ENCODE measurements at places on chromosomes 2 and 18. TPM values are rescaled to one million over a fixed set of nuclear protein-coding genes. Genes with fewer than 3 reads are reported as not detected.

The IL36G gene
- not detected for total RNA-seq

GRCh38 chr18:44818668-44819403 lies 138.1 kb downstream of the SETBP1 start:
- DNase-seq = no peak

DNA sequence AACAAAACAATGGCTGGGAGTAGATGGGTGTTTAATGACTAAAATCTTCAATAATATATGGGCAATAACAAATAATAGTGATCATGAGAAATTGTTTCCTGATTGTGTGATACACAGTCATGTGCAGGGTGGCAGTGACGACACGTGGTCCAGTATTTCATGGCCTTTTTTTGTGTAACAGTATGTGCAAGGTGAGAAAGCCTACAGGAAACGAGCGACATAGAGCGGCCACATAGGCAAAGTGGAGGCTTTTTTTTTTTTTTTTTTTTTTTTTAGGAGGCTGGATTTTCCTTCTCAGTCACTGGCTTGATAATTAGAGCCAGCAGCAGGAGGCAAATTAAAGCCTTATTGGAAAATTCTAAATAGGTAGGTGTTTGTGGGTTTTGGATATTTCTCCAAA lies 123.7 kb downstream of the MYO3B start:
- no peak for DNase-seq

The MPP4 gene
- 1.5 TPM for total RNA-seq

- DNase-seq = no peak
Observed at GRCh38 chr2:140462990-140463389, 1667.8 kb downstream of the LRP1B start.

The MRPL44 gene
- total RNA-seq = 28.6 TPM

DNA sequence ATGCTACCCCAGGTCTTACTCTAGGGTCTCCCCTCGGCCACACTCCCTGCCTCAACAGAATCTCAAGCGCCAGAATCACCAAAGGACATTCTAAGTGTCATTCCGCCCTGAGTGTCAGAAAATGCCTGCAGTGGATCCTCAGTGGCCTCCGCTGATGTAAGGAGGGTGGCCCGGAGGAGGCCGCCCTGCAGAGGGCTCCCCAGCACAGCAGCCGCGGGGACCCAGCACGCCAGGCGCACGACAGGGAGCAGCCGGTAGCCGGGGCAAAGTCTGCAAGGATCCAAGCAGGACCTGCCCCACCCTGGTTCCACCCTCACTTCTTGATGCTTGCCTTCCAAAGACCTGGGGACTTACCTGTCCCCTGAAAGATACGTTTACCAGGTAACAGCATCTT lies 54.2 kb upstream of the ID2 start:
- DNase-seq = no peak

The CCDC150 gene
- total RNA-seq = 5.5 TPM

DNA sequence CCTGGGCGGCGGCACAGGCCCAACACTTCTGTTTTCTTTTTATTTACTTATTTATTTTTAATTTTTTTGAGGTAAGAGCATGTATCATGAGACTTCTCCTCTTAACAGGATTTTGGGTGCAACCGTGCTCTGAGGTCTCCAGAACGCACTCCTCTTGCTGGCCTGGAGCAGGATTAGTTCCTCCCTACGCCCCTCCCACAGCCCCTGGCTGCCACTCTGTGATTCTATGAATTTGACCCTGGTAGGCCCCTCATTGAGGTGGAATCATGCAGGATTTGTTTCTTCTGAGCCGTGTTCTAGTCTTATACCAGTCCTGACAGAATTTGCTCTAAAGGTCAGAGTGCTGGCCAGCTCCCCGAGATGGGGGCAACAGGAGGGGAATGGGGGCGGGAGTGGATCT lies 106.5 kb upstream of the HS6ST1 start:
- no peak for DNase-seq

- no peak for DNase-seq
Observed at GRCh38 chr2:179332903-179333302, 68.3 kb upstream of the SESTD1 start.

The ATOH8 gene
- total RNA-seq = 21.5 TPM

- DNase-seq = no peak
Observed at GRCh38 chr2:67922080-67922785, 140.6 kb downstream of the C1D start.

- DNase-seq = no peak
Observed at GRCh38 chr2:1818404-1818803, 74.1 kb upstream of the PXDN start.

- peak; percentile 86 for DNase-seq
Observed at GRCh38 chr2:33441235-33441810, 35.1 kb upstream of the RASGRP3 start.

DNA sequence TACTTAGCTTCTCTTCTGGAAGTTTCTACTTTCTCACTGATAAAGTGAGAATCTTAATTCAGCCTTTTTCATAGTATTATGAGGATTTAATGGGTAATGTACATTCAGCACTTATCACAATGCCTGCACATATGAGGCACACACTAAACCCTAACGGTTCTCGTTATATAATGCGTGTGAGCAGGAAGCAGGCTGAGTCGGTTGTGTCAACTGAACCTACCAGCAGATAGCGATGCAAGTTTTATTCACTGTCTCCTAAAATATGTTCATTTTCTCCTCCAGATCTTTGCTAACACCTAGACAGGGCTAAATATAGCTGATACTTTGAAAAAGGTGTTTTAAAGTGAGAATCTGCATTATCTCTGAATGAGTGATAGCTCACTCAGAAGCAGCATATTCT lies 201.6 kb downstream of the ALPK2 start:
- DNase-seq = no peak

- no peak for DNase-seq
Observed at GRCh38 chr2:127630864-127631540, 15.0 kb upstream of the GPR17 start.

GRCh38 chr2:69529480-69529879 lies 92.2 kb upstream of the NFU1 start:
- no peak for DNase-seq

DNA sequence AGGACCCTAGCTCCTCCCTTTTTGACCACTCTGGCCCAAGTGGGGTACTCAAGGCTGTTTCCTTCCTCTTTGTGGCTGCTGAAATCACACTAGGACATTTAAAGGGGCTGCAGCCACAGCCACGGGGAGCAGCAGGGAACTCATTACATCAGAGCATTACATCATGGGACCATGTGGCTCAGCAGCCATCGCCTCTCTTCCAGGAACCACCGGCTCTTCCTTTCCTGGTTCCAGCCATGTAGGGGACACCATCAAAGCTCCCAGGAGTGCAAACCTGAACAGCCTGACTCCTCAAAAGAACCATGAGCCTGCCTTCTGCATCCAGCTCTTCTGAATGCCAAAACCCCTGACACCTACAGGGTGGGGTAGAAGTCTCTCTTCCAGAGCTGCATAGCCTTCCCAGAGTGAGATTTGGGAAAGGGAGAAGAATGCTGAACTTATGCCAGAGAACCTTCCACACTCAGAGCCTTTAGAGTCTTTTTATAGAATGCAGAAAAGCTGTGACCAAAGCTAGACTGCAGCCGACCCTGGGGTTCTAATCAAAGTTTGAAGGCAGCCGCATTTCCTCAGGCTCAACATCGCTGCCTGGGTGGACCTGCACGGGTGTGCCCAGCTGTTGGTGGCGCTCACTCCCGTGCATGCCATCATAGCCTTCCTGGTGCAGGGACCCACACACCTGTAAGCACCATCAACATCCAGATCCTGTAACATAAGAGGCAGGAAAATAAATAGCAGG lies 121.7 kb downstream of the KLHL29 start:
- DNase-seq = no peak

DNA sequence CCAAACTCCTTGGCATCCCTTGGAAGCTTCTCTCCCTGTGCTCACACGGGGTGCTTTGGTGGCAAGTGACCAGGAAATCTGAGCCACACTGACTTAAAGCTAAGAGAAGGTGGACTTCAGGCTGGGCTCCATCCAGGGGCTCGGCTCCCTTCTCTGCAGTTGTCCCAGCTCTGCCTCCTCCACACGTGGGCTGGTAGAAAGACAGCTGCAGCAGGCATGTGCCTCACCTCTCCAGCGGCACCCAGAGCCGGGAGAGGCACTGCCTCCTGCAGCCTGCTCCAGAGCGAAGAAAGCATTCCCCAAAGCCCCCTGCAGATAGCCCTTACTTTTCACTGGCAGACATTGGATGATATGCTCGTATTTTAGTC lies 11.3 kb downstream of the KCNF1 start:
- no peak for DNase-seq

GRCh38 chr18:26432651-26433424 lies 115.5 kb downstream of the KCTD1 start:
- DNase-seq = no peak

The MYO7B gene
- 0.13 TPM for total RNA-seq

GRCh38 chr2:21779786-21780185 lies 656.0 kb downstream of the TDRD15 start:
- DNase-seq = no peak

The IGFBP5 gene
- total RNA-seq = 0.64 TPM

The ALPP gene
- total RNA-seq = not detected

DNA sequence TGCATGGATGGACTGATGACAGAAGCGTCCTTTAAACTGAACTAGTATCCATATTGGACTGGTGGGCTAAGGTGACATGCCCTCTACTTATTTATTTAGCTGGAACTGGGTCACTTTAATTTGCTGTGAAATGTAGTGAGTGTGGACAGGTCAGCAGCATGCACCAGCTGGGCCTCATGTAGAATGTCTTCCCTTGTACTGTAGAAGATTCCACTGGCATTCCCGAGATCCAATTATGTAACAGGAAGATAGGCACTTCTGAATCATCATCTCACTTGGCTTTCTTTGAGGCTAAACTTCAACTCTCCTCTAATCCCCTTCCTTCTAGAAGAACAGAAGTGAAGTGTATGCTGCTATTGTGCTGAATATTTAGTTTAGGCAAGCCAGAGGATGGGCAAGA lies 296.2 kb downstream of the SLC8A1 start:
- no peak for DNase-seq

GRCh38 chr18:8936619-8937018 lies 165.9 kb upstream of the NDUFV2 start:
- DNase-seq = no peak
